ENCODE measurements at places on chromosomes 3 and 15.

DNA sequence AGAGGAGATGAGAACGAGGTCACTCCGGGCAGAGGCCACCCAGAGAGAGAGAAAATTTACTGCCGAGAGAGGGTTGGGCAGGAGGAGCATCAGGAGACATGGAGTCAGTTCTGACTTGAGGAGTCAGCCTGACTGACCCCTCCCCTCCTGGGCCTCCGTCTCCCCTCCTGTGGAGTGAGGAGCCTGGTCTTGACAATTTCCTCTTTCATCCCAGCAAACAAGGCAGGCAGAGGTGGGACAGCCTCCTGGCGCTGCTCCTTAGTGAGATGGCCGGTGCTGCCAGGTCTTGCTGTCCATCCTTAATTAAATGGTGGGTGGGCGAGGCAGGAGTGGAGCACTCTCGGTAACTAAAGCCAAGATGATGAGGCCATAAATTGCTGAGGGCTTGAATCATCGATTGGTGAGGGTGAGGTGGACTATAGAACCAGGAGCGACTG lies 60.6 kb downstream of the CYP11A1 start:
- DNase-seq: no peak

DNA sequence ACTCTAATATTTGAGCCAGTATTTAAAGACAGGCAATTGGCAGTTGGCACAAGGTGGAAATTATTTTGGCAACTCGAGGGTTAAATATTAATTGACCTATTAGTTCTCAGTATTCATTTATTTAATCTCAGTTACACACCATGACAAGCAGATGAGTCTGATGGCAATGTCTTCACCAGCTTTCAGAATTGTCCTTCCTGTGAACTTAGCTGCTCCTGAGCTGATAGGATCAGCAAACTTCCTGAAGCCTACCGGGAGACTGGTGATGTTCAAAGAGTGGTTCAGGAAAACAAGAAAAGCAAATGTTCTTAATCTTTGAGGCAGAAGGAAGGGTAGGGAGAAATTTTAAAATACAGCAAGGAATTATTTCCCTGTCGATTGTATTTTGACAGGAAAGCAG lies 522.2 kb downstream of the SOX2 start:
- no peak for DNase-seq

- no peak for DNase-seq
Measured at GRCh38 chr3:188491276-188491687, 337.3 kb downstream of the LPP start.

DNA sequence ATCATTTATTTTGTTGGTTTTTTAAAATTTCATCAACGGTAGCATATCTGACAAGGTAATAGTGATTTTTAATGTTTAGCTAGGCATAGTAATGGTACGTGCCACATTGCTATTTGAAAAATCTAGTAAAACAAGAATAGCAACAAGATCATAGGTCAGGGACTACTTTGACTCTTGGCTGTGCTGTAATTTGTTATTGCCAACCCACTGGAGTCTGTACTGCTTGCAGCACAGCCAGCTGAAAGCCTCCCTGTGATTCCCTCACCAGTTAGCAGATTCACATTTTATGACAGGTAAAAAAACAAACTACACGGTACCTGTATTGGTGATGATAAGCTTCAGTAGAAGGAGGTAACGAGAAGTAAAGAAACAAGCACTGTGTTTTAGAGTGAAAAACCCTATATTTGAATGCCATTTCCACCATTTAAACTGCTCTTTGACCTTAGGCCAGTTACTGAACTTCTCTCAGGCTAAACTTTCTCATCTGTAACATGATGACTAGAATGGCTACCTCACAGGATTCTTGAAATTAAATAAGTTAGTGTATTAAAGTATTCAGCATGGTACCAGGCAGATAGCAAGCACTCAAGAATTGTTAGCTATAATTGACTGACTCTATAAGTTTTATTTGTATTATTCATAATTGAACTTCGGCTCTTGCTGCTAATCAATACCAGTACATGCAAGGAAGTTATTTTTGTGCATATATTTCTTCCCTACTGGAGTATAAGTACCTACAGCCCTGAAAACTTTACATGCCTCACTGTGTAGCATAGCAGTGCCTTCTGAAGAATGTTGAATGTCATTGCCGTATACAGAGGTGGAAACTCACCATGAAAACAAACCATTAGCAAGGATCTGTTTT lies 16.1 kb downstream of the FILIP1L start:
- no peak for DNase-seq

DNA sequence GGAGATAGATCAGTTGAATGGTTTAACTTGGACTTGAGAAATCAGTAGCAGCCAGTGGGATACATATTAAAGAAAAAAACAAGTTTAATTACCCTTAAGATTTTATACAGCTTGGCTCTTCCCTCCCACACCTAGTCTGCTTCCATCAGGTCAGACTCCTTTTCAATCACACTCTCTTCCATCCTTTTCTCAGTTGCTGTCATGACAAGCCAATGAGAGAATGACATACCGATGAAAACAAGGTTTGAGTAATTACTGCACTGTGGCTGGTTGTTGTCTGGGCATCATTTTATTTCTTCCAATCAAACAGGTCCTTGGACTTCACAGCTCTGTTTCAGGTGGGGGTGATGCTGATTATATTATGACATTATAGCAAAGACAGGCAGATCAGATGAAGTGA lies 424.6 kb downstream of the ZBTB20 start:
- no peak for DNase-seq

GRCh38 chr3:149407898-149408297 lies 30.4 kb upstream of the TM4SF1 start:
- no peak for DNase-seq

GRCh38 chr3:115581362-115582135 lies 41.8 kb upstream of the GAP43 start:
- DNase-seq: no peak

GRCh38 chr3:11212784-11213183 lies 58.5 kb downstream of the HRH1 start:
- DNase-seq: no peak

DNA sequence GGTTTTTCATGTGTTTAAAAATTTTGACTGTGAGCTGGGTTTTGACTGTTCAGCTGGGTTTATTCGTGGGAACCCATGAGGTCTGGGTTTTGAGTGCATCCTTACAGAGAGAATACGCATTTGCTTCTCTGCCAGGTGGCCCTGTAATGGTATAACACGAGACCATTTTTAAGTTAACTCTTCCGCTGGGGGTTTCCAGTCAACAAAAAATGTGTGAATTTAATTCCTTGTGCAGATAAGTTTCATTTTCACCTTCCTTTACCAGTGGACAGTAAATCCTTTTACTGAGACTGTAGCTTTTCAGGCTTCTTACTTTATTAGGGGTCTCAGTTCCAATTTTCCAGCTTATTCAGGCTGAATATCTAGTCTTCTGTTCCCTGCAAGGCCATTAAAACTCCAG lies 149.6 kb downstream of the OPA1 start:
- no peak for DNase-seq

- no peak for DNase-seq
Measured at GRCh38 chr3:185216607-185216958, 37.3 kb downstream of the EHHADH start.

GRCh38 chr15:87752250-87752951 lies 504.1 kb downstream of the NTRK3 start:
- DNase-seq: peak; percentile 96

- no peak for DNase-seq
Measured at GRCh38 chr3:120263792-120264191, 21.2 kb downstream of the GPR156 start.

DNA sequence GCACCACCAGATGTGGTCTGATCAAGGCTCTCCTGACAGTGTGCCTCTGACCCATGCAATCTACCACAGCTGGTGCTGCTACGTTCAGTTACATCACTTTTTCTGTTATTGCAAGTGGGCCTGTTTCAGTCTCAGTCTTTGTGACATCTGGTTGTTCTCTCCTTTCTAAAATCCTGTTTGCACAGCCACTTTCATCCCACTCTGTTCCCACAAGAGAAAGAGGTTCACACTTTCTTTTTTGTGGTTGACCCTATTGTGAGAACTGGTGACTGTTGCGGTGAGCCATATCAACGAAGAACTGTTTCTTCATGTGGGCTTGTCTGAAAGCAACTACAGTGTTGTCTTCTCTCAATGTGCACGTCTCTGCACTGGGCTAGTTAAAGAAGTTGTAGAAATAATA lies 342.8 kb upstream of the ARPP21 start:
- DNase-seq: no peak

GRCh38 chr3:5140230-5140621 lies 18.1 kb downstream of the ARL8B start:
- no peak for DNase-seq

GRCh38 chr3:61724183-61724582 lies 162.8 kb downstream of the PTPRG start:
- no peak for DNase-seq

- no peak for DNase-seq
Measured at GRCh38 chr3:97076673-97077072, 262.3 kb downstream of the EPHA6 start.

DNA sequence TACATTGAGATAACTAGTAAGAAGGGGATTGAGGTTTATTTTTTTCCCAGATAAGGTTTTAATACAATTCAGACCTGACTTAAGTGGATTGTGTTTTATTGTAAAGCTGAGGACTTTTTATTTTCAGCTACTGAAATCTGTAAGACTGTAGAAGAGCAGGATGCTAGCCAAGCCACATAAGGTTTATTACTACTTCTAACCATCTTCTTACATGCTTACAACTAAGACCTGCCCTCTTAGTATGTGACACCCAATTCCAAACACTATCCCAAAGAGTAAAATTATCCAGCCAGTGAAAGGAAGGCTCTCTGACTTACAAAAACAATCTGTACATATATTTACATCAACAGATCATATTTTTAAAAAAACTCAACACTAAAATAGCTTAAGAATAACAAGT lies 564.5 kb upstream of the NAALADL2 start:
- no peak for DNase-seq

- DNase-seq: no peak
Measured at GRCh38 chr3:163914567-163914966, 1163.7 kb downstream of the SI start.

GRCh38 chr3:196499807-196500524 lies 3.6 kb downstream of the RNF168 start:
- no peak for DNase-seq

DNA sequence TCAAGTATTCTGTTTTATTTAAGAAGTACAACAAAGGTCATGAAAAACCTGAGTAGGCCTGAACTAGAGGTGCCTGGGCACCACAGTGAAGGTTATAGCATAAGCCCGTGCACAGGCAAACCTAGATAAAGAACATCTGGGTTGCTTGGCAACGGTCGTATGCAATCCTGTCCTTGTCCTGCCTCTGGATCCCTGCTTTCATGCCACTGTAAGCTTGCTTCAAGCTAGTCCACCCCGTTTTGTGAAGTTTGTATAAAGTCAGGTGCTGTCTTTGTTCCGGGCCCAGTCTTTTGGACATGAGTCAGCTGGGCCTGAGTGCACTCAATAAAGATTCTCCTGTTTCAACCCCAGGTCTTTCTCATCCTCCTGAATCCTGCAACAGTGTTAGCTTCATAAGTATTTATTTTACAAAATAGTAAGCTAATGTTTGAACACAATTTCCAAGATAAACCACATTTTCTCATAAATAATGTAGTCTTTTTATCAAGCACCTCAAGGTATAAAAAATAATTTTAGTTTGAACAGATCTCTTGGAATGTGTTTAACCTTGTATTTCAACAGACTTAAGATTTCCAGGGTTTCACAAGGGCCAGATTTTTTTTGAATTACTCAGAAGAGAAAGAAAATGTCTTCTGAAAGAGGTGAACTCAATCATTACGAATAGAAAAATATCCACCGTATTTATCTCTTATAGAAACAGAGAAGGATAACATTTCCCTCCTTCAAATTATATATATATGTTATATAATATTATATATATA lies 14.3 kb upstream of the SLC9C1 start:
- DNase-seq: no peak

GRCh38 chr3:63984391-63984790 lies 38.9 kb downstream of the PSMD6 start:
- no peak for DNase-seq

DNA sequence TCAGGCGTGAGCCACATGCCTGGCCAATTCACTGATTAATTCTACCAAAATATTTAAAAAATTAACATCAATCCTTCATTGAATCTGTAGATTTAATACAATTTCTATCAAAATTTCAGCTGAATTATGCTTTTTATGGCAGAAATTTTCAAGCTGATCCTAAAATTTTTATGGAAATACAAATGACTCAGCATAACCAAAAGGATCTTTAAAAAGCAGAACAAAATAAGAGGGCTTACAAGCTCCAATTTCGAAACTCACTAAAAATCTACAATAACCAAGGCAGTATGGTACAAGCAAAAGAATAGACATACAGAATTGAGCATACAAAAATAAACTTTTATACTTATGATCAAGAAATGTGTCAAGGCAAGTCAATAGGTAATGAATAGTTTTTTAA lies 180.4 kb upstream of the CTNNB1 start:
- no peak for DNase-seq

- DNase-seq: no peak
Measured at GRCh38 chr3:86801066-86801465, 189.9 kb downstream of the VGLL3 start.

DNA sequence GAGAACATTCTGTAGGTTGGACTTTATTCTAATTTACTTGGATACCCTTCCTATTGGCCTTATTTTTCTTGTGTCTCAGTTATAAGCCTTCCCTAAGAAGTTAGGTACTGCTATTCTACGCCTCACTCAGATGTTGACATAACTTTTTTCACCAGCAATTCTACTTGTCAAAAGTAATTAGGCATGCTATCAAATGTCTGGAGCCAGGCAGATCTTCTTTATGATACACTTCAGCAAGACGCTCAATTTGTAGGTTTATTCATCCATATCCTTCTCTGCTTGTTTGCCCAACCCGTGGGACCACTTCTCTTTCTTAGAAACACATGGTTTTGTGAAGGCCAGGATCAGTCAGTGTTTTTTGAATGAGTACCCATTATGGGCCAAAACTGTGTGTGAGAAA lies 36.2 kb upstream of the COL8A1 start:
- DNase-seq: no peak

DNA sequence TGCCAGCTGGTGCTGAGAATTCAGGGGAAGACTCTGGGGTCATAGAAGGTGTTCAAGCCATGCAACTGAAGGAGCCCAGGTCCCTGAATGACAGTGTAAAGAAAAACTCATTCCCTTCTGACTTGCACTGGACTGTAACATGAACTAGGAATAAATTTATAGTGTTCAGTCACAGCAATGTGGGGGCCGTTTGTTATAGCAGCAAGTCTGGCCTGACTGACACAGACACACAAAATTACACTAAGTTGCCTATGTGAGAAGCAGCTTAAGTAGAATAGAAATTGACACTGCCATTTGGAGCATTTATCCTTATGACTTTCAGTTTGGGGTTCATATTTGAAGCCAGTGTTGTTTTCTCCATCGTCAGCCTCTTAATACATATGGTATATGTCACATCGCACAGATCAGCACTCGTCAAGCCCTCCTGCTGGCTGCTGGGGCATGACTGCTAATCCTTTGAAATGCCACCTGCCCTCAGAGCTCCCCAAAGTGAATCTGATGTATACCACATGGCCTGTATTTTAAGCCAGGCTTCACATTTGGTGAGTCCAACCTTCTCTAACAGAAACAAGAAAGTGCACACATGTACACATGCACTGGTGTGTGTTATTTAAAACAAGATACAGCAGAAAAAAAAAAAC lies 17.1 kb upstream of the HEG1 start:
- DNase-seq: no peak
